ENCODE measurements at places on chromosomes 6 and 20.
A peak's percentile ranks its signal among the peaks of the same experiment; 100 is the strongest.

- no peak for DNase-seq
Measured at GRCh38 chr6:34598712-34599111, 42.6 kb upstream of the SPDEF start.

DNA sequence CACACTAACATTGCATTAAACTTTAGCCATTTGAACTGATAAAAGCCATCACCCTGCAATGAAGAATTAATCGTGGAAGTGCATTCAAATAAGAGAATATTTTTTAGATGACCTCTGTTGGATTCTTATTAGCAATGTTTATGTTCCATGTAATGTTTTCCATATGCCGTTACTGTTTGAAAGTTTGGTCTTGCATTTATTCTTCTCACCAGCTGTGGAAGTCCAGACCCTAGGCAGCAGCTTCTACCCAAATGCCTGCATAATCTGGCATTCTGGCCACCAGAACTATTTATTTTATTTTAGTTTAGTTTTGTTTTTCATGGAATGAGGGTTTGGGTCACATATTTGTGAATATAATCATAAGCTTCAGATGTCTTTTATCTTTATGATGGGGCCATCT lies 140.4 kb downstream of the SAMD5 start:
- no peak for DNase-seq

DNA sequence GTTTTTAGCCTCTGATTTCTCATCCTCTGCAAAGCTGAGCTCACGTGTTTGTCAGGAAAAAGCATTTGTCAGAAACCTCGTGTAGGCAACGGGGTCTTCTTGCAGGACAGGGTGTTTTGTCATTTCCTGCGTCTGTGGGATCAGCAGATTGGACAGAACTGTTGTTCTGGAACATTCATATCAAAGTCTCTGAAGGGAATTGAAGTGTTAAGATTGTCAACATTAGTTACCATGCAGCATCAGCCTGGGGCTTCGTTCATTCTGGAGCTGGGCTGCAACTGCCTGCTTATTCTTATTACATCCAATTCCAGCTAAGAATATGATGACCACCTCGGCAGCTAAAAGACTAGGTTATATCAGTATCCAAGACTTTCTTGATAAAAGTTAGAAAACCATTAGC lies 71.0 kb upstream of the RALGAPA2 start:
- no peak for DNase-seq

- no peak for DNase-seq
Measured at GRCh38 chr20:52142757-52143156, 48.8 kb downstream of the ZFP64 start.

DNA sequence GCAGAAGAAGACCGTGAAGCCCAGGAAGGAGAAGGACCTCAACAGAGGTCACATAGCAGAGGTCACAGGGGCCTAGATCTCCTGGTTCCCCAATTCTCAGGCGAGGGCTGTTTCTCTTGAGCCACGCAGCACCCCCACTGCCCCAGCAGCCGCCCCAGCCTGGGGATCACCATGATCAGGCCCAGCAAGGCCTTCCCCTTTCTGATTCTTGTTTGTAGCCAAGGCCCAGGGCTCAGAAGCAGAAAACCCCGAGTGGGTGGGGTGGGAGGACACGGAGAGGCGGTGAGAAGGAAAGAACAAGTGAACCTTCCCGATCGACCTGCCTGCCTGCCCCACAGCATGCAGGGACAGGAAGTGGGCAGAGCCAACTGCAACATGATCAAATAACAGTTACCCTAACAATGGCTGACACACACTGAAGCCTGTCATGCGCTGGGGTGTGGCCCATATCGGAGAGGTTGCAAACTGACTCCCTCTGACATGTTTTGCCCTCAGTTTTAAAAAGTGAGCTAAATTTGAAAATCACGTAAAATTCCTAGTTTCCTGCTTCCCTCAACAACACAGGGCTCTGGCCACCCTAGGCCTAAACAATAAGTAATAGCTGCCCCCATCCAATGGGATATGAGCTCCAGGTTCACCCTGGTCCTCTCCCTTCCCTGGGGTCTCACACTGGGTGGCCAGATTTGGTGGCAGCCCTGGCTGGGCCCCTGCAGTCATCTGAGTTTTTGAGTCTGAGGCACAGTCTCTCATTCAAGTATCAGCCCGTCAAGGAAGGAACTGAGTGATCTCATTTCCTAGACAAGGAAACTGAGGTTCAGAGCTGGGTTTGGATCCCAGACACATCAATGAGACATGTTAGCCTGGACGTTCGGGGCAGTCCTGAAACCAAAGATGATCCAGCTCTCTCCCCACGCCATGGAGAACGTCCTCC lies 6.5 kb downstream of the PEDS1 start:
- DNase-seq = peak; percentile 60

DNA sequence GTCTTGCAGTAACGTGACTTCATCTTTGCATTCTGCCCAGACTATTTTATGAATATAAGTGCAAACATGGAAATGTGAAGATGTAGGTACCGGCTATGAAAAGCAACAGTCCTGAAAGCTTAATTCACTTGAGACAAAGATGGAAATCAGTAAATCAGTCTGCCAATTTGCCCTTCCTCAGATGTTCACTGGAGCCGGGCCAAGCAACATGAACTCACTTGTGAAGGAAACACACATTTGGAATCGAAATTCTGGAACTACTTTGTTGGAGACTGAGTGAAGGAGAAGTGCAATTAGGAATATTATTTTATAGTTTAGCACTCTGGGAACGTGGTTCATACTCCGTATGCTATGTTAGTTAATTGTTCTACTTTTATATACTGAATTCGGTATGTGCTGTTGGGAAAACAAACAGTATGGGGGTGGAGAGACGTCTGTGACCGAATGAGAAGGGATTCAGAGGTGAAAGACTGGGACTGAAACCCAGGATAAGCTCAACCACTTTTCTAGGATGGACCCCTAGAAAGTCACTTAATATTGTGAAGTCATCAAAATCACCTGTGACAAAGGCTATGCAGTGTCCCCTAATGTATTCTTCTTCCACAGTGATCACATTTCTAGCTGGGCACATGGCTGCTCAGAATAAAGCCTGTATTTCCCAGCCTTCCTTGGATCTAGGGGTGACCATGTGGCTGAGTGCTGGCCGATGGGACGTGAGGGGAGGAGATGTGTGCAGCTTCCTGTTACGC lies 95.5 kb downstream of the PREX1 start:
- no peak for DNase-seq

DNA sequence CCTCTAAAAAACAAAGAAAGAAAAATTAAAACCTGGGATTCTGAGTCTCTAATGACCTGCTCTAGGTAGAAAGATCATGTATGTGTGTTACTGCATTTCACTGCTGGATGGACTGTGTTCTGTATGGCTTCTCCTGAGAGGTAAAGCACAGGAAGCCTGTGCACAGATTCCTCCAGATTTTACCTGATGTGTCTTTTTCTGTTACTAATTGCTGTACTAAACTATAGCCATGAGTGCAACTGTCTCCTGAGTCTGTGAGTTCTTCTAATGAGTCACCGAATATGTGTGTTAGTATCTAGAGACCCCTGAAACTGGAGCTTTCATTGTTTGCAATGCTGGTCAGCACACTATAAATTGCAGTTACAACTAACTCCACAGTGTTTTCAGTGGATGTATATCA lies 270.8 kb downstream of the CDKAL1 start:
- DNase-seq = no peak

GRCh38 chr6:112701201-112701600 lies 354.1 kb downstream of the RFPL4B start:
- no peak for DNase-seq

DNA sequence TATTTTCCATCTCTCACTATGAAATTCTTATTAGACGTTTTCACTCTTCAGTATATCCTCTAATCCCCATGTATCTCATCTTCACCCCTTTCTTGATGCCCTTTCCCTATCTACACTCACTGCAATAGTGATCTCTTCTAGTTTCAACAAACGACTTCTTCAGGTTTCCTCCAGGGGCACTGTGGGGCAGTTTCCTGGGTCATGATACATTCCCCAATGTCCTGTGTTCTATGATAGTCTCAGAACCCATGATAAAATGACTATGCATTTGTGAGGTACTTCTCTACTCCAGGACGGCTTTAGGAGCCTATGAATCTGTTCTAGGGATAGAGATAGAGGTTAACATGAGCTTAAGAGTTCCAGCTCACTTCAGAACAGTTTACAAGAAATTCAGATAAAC lies 183.3 kb downstream of the FOXC1 start:
- DNase-seq = peak; percentile 9

GRCh38 chr6:106417572-106418147 lies 57.1 kb downstream of the CRYBG1 start:
- DNase-seq = no peak

DNA sequence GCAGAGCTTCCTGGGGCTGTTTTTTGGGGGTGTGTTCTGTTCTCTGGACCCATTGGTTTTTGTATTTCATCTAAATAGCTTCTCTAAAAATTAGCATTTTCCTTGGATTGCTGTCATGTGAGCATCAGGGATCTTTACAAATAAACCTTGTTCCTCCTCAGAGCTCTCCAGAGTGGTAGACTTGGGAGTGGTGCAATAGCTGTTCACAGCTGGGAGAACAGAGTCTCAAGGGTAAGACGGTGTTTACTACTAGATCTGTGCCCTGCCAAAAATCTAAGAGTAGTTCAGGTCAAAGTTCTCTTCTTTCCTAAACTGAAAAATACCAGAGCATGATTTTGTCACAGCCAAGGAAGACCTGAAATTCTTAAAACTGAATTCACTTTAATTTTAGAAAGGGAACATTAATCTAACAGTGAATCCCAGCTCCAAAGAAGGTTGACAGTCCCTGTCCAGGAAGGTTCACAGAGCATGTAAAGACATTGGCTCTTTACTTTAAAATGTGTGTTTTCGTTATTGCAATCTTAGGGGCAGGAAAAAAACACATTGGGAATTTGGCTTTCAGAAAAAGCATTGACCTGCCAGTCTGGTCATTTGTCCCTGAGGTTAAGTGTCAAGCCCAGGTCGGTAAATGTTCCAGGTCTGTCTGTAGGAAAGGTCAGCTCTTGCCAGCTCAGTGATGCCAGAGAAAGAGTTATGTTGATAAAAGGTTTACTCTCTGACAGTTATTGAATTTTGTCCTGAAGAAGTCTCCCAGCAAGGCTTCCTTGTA lies 43.3 kb downstream of the VAPB start:
- DNase-seq = no peak

GRCh38 chr6:25167961-25168360 lies 111.2 kb upstream of the CARMIL1 start:
- no peak for DNase-seq

DNA sequence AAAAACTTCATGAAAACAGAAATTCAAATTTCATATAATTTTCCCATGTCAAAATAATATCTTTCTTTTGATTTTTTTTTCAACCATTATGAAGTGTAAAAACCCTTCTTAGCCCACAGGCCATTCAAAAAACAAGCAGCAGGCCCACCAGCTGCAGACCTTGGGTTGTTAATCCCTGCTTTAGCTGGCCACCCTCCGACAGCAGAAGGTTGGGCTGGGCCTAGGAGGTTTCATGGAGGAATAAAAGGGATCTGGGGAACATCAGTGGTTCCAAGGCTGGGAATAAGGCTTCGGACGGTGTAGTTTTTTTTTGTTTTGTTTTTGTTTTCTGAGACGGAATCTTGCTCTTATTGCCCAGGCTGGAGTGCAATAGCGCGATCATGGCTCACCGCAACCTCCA lies 3.6 kb upstream of the HSP90AB1 start:
- no peak for DNase-seq

DNA sequence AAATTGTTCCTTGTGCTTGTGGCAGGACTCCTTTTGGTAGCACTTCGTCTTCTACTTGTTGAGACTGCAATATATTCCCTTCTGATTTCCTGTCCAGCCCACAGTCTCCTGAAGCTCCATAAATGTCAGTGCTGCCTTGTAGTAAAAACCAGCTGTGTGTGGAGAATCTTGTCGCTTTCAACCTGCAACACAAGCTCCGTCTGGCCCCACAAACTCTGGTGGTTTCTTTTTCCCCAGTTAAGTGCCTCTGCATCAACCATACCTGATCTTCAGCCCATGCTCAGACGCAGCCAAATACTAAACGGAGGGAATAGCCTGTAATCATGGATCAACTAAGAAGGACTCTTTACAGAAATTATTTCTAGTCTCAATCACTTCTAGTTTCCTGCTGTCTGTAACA lies 1133.3 kb upstream of the ADGRB3 start:
- no peak for DNase-seq

DNA sequence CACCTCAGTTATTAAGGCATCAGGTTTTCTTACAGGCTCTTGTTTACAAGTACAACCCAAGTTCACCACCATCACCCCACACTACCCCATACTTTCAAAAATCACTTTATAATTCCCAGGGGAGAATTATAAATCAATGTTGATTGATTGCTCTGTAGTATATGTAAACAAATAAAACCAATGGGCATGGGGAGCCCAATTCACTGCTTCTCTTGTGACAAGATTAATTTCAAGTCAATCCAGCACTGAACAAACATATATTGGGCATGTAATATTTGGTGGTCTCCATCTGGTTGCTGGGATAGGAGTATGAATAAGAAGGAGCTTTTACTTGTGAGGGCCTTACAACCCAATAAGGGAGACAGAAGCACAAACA lies 95.8 kb downstream of the CLVS2 start:
- DNase-seq = no peak

- no peak for DNase-seq
Measured at GRCh38 chr6:26223228-26223627, 136.0 kb downstream of the HFE start.

- DNase-seq = no peak
Measured at GRCh38 chr6:151749341-151749740, 58.1 kb upstream of the ESR1 start.

DNA sequence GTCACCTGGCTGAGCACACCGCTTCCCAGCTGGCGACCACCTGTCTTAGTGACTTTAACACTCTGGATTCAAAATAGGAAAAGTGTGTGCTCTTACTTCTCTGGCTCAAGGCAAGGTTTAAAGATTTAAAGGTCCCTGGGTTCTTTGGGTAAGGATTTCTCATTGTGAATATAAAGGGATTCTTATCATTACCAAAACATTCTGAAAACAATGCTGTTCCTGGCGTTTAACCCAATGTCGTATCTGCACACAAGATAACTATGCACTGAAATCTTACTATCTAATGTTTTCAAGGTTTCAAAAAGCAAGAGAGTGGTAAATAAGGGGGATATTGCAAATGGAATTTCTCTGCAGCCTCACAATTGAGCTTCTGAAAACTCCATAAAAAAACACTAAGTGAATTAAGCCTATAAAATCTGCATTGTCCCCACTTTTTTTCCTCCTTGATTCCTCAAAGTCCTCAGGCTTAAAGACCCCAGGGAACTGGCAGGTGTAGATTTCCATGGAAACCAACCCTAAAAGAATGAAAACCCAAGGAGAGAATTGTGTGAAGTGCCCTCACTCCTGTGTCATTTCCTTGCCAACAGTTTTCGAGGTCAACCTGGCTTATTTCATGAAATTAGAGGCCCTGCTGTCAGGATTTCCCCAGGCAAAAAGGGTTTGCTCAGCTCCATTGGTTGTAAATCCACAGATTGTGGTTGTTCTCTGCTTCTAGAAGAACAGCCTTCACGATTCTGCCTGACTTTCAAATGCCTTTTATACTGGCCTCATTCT lies 44.0 kb downstream of the BMP2 start:
- DNase-seq = no peak

Measured in hematopoietic multipotent progenitor cell treated with erythropoietin and hydrocortisone succinate and interleukin-3 and kit ligand, for 15 days (in vitro differentiated cells).